ENCODE measurements at places on chromosomes 1 and 21. TPM values are rescaled to one million over a fixed set of nuclear protein-coding genes. Genes with fewer than 3 reads are reported as not detected.

DNA sequence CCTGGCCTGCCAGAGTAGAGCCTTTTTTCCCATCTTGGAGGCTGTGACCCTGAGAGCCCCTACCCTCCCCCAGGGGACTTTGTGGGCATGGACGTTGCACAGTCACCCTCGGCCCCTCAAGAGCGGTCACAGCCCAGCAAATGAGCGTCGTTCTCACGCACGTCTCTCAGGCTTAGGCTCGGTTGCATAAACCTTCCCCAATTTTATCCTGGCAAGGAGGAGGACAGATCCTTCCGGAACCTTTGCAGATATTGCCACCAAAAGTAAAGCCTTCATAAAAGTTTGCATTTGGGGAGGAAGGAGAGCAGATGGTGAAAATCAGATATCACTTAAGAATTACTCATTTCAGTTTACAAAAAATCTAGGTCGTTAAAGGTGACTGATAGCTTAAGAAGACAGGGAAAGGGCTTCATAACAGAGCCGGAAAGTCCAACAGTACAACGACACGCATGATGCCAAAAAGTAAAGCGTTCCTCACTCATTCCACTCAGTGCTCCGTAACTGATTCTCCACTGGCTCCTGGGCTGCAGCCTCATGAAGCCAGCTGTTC, 29.3 kb downstream of the PDE9A start:
- H3K27me3 ChIP-seq, result no peaks in the 10 kb centered on the region
- H3K36me3 ChIP-seq, result no peaks in the 10 kb centered on the region
- H3K4me3 ChIP-seq, result no peak overlapping the region
- no peak overlapping the region for H3K27ac ChIP-seq

- peaks cover 36% of the 10 kb centered on the region for H3K4me1 ChIP-seq
- H3K4me3 ChIP-seq, result no peak overlapping the region
- peaks cover 77% of the 10 kb centered on the region for H3K36me3 ChIP-seq
- peak overlapping the region; percentile 88 for H3K27ac ChIP-seq
- no peak for DNase-seq
These were observed 126.6 kb upstream of the IFFO2 start for GRCh38 chr1:19083081-19083480.

DNA sequence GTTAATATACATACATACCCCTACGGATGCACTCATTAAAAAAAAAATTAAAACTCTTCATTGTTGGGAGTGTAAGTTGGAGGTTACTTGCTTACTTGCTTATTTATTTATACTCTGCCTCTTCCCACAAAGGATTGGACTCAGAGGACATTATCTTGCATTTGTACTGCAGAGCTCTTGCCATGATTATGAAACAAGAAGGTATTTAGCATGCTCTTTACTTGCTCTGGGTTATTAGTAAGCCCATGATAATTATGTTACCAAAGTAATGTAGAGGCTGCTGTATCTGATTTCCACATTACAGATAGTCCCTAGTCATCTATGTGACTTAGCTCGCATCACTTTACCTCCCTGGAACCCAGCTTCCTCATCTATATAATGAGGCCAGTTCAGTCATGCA, 355.1 kb upstream of the PTBP2 start:
- H3K4me1 ChIP-seq, result peaks cover 22% of the 10 kb centered on the region
- DNase-seq, result no peak
- H3K27ac ChIP-seq, result no peak overlapping the region
- no peaks in the 10 kb centered on the region for H3K27me3 ChIP-seq
- no peak overlapping the region for H3K4me3 ChIP-seq

DNA sequence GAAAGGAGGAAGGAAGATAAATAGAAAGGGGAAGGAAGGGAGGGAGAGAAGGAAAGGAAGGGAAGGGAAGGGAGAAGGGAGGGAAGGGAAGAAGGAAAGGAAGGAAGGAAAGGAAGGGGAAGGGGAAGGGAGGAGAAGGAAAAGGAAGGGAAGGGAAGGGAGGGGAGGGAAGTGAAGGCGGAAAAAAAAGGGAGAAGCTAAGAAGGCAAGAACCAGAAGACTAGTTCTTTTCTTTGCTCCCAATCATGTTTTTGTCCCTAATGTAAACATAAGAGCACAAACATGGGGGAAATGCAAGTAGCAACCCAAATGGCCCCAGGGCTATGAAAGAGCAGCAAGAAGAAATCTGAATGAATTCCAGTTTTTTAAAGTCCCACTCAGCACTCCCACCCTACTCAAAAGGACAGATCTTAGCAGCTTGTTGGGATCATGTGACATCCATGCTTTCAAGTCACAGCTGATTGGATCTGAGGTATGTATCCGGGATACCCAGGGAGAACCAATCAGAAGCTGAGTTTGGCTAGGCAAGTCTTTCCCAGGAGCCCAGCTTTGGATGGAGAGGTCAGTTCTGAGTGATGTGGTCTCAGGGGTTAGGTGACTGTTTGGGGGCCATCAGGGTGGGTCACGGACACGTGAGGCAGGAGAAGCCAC, 24.2 kb upstream of the FHAD1 start:
- peaks cover 31% of the 10 kb centered on the region for H3K4me1 ChIP-seq
- H3K4me3 ChIP-seq, result no peak overlapping the region
- H3K36me3 ChIP-seq, result peaks cover 2% of the 10 kb centered on the region
- H3K27ac ChIP-seq, result no peak overlapping the region

GRCh38 chr1:225834417-225835329, 24.7 kb downstream of the EPHX1 start:
- no peak overlapping the region for H3K4me3 ChIP-seq
- H3K36me3 ChIP-seq, result peaks cover 19% of the 10 kb centered on the region
- DNase-seq, result no peak
- no peaks in the 10 kb centered on the region for H3K27me3 ChIP-seq
- H3K4me1 ChIP-seq, result no peaks in the 10 kb centered on the region
- no peak overlapping the region for H3K27ac ChIP-seq

DNA sequence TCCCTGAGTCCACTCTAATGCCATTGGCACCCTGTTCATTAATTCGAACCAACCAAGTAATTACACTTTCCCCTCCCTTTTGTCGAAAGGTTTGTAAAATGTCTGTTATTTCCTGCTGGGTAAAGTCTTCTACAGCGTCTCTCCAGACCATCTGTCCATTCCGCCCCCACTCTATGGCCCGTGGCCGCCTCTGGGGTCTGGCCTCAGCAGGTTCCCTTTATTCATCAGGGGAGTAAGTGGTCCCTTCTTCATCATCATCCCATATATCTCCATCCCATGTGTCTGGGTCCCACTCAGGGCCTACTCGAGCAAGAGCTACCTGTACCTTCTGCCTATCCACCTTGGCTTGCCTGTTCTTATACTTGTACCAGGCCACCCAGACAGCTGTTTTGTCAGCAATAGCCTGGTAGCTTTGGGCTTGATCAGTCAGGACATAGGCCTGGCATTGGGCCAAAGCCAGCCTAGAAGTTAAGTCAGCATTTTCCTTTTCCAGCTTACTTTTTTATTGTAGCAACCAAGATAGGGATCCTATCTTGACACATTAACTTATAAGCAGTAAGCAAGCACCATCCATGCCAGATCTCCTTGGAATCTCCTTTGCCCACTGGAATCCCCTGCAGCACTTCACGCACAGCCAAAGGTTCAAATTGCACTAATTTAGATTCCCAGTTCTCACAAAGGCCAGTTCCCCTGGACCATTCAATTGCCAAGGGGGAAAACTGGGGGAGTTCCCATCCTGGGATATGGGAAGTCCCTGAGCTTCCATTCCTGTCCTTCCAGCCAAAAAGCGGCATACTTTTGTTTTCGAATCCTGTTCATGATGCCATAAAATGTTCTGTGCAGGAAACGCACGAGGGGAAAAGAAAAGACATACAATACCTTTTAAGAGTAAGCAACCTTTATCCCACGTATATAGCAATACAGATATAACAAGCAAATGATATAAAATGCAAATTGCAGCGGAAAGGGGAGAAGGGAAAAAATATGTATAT, 6.6 kb upstream of the STUM start:
- H3K27me3 ChIP-seq, result peaks cover 5% of the 10 kb centered on the region
- H3K36me3 ChIP-seq, result no peaks in the 10 kb centered on the region
- no peak overlapping the region for H3K27ac ChIP-seq
- no peak overlapping the region for H3K4me3 ChIP-seq
- H3K4me1 ChIP-seq, result no peaks in the 10 kb centered on the region
- no peak for DNase-seq

Gene VWA5B1
- polyA plus RNA-seq, result not detected

Gene SPATA46
- polyA plus RNA-seq, result not detected

Gene LCE6A
- not detected for polyA plus RNA-seq

- H3K4me3 ChIP-seq, result no peak overlapping the region
- DNase-seq, result no peak
- no peaks in the 10 kb centered on the region for H3K4me1 ChIP-seq
- no peaks in the 10 kb centered on the region for H3K36me3 ChIP-seq
- no peak overlapping the region for H3K27ac ChIP-seq
These were observed 196.9 kb upstream of the USP24 start for GRCh38 chr1:55412060-55412459.

Gene NUDT4B
- 4.8 TPM for polyA plus RNA-seq

Gene PLD5
- polyA plus RNA-seq, result not detected

GRCh38 chr1:58108783-58109182, 437.7 kb downstream of the OMA1 start:
- no peak overlapping the region for H3K27ac ChIP-seq
- no peaks in the 10 kb centered on the region for H3K36me3 ChIP-seq
- no peaks in the 10 kb centered on the region for H3K27me3 ChIP-seq
- no peak overlapping the region for H3K4me3 ChIP-seq
- DNase-seq, result no peak

DNA sequence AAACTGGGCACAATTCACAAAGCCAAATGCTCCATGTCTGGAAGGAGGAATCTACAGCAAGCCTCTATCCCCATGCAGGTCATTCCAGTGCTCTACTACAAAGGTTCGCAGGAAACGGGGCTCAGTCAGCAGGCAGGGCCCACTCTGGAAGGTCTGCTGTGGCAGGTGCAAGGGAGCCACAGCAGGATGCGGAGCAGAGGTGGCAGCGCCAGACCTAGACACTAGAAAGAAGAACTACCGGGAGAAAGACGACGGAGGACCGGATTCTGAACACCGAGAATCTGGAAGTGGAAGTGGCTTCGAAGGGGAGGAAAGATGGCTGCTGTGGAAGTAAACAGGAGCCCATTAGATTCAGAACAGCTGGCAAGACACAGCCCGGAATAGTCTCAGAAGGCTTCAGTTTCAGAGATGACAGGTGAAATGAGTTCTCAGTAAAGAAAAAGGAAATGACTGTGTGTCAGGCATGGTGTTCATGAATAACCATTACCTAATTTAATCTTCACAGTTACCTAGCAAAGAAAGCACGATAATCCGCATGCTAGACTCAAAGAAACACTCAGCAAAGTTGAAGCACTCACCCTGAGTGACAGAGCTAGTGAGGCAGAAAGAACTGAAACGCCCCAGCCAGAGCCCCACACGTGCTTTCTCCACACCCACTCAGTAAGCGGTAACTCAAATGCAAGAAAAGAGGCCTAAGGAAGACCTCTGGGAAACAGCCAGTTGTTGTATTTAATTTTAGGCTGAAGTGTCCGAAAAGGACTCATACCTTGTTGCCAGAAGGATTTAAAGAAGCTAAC, 21.4 kb downstream of the SETD4 start:
- no peaks in the 10 kb centered on the region for H3K4me1 ChIP-seq
- H3K36me3 ChIP-seq, result peaks cover 56% of the 10 kb centered on the region
- no peak for DNase-seq
- no peaks in the 10 kb centered on the region for H3K27me3 ChIP-seq

DNA sequence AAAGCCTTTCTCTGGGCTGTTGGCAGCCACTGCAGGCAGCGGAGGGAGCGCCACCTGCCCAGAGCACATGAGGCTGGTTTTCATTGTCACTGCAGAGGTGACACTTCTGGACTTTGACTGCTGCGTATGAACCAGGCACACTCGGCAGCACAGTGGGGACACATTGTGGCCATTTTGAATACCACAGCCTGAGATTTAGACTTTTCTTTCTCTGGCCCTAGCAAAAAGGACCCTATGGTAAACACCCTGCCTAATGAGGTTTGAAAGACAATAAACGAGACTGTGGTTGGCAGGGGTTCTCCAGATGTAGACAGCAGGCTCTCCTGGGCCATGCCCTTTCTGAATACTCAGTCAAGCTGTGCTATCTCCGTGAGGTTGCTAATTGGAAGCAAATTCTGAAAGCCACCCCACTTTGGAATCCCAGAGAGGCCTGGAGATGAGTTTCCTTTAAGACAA, 12.0 kb upstream of the KCNE2 start:
- no peak overlapping the region for H3K27ac ChIP-seq
- no peaks in the 10 kb centered on the region for H3K4me1 ChIP-seq
- peak; percentile 15 for DNase-seq
- H3K4me3 ChIP-seq, result no peak overlapping the region
- H3K36me3 ChIP-seq, result no peaks in the 10 kb centered on the region

GRCh38 chr1:76668046-76668445, 199.2 kb upstream of the ST6GALNAC5 start:
- DNase-seq, result no peak
- no peak overlapping the region for H3K4me3 ChIP-seq
- no peak overlapping the region for H3K27ac ChIP-seq
- H3K27me3 ChIP-seq, result no peaks in the 10 kb centered on the region
- no peaks in the 10 kb centered on the region for H3K4me1 ChIP-seq

Gene RRP15
- polyA plus RNA-seq, result 7.6 TPM

Gene IGSF21
- not detected for polyA plus RNA-seq

DNA sequence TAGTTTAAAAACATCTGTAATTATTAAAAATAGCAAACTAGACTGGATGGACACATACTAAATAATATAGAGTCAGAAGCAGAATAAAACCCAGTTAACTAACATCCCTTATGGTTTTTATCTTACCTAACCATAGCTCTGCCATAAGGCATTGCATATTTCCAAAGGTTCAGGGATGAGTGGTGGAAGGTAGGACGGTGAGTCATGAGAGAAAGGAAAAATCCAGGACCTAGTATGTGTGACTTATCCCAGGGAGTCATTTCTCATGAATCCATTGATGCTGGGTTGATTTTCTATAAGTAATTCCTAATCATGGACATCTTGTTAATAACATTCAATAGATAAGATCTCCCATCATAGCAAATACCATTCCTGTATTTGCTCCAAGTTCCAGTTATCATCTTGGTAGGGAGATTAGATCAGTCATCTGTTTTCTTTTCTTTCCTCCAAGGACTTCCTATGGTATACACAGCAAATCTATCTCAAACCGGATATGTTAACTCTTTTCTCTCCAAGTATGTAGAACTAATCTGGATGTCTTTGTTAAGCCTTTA, 490.7 kb upstream of the B3GALT2 start:
- no peak overlapping the region for H3K4me3 ChIP-seq
- DNase-seq, result no peak
- no peaks in the 10 kb centered on the region for H3K4me1 ChIP-seq
- H3K36me3 ChIP-seq, result no peaks in the 10 kb centered on the region
- no peaks in the 10 kb centered on the region for H3K27me3 ChIP-seq
- no peak overlapping the region for H3K27ac ChIP-seq

Gene LRRIQ3
- polyA plus RNA-seq, result 0.35 TPM

Measured in CD14-positive monocyte (primary cell).